ENCODE measurements at places on chromosomes 4 and X.

DNA sequence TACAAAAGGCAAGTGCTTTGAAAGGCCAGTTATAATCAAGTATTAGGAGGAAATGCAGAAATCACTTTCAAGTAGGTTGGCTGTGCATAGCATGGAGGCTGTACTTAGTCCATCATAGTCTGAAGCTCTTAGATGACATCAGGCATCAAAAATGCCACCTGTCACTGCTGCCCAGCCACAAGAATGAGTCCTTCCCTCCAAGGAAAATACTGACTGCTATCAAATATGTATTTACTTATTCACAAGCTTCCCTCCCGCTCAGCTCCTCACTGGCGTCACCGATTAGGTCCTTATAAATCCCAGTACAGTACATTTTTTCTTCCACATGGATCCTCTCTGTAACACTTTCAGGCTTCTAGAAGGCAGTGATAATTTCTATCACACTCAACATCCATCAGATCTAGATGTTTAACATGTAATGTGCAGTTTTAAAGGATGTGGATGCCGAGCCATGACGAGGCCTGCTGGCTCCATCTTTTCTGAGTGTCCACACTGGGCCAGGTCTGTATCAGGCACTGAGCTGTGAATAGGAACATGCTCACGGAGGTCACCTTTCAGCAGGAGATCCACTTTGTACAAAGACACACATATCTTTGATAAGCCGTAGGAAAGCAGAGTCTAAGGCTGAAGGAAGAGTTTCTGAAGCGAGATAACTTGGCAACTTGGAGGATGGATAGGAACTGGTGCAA, 121.9 kb downstream of the PALLD start:
- no peak for DNase-seq

DNA sequence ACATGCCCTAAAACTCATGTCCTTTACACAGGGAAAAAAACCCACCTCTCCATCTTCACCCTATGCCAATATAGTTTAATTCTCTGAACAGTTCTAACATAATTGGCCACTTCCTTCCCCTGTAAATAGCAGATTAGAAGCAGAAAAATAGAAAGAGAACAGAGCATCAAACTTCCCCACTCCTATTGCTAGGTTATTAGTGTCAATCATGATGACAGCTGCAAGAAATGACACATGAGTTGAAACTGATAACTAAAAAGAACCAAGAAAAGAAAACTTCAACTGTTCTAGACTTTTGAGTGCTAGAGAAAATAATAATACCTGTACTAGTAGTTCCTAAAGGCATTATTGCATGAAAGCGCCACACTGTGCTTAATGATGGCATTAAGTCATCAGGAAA, 284.5 kb upstream of the TRPC5 start:
- DNase-seq: no peak

GRCh38 chrX:28108186-28108945, 127.1 kb upstream of the DCAF8L1 start:
- DNase-seq: no peak

DNA sequence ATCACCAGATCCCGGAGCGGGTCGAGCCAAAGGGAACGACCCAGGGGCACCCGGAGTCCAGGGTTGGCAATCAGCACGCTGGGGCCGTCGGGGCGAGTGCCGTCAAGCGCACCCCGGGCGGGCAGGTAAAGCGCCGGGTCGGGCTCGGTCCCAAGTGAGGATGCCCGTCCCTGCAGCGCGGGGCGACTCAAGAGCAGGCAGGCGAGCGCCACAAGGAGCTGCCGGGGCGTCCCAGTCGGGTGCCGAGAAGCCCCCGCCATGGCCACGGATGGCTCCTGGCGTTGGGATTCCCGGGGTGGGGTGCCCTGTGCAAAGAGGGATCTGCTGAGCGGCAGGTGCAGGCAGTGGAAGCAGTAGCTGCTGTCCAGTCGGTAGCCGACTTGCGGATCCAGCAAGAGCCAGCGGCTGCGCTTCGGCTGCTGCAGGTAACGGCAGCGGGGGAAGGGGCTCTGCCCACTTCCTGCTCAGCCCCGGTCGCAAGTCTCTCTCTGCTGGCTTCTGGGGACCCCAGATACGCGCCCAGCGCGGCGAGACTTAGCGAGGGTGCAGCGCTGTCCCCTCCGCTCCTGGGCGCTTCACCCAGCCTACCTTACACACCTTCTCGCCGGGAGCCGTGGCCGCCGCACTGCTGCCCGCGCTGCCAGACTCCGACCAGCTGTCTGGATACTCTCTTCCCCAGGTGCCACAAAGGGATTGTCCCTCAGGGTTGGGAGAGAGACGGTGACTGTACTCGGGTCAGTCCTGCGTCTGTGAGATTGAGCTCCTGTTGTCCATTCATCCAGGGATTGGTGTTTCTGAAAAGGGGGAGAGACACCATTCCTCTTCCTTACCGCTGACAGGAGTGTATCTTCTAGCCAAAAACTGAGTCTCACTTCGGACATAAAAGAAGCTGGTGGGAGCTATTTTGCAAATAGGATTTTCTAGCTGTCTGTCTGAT, at the start of gene FREM3:
FREM3 (minus strand) TSS at position 260 of the 937 bp plus-strand sequence; CDS start at position 260, 0 bp downstream.
- no peak for DNase-seq

GRCh38 chr4:176270669-176271068, 1.6 kb upstream of the ASB5 start:
- DNase-seq: no peak

DNA sequence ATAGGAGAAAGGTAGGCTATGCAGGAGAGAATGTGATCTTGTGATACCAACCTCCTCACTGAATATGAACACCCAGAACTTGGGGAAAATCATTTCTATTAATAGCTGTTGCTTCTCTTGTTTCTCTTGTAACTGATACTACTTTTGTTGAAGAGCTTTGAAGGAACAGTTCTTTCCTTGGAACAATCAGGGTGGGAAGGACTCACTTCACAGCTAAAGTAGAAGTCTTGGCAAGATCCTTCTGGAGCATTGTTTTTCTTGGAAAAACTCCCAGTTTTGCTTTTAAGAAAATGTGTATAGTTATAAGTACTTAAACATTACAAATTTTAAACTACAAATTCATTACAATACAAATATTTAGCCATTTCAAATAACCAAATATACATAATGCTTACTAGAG, 19.1 kb upstream of the XK start:
- no peak for DNase-seq

- DNase-seq: no peak
Observed at GRCh38 chr4:112765317-112765974, 128.5 kb downstream of the LARP7 start.

GRCh38 chr4:3073158-3074077, 920 bp downstream of the HTT-AS start:
- DNase-seq: no peak

GRCh38 chr4:54588404-54588803, 69.4 kb upstream of the KIT start:
- no peak for DNase-seq

- no peak for DNase-seq
Observed at GRCh38 chr4:165627548-165627947, 245.5 kb upstream of the TLL1 start.

- DNase-seq: no peak
Observed at GRCh38 chrX:13043138-13043537, 1.3 kb downstream of the FAM9C start.

GRCh38 chr4:111628437-111628836, 516.8 kb upstream of the FAM241A start:
- no peak for DNase-seq

- DNase-seq: no peak
Observed at GRCh38 chr4:25484243-25484721, 107.2 kb downstream of the ANAPC4 start.

GRCh38 chrX:144946666-144947065, 300.6 kb upstream of the SPANXN1 start:
- DNase-seq: no peak

GRCh38 chr4:139658586-139659382, 6.8 kb upstream of the MGST2 start:
- no peak for DNase-seq

DNA sequence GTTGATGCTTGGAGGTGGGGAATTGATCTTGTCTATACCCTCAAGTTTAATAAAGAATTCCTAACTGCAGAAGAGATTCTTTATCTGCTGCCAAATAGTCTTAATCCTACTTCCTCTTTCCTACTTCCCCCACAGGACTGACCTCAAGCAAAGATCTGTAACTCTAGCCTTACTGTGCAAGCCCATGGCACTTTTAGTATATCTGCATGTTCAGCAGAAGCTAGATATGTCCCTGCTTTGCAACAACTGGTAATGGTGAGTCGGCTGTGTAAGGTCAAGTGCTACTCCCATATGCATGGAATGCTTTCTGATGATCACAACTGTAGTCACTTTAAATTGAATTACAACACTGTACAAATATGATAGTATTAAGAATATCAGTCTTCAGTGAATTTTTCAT, 26.3 kb upstream of the PDS5A start:
- DNase-seq: no peak

GRCh38 chr4:173152104-173152503, 16.5 kb upstream of the GALNT7 start:
- DNase-seq: no peak

DNA sequence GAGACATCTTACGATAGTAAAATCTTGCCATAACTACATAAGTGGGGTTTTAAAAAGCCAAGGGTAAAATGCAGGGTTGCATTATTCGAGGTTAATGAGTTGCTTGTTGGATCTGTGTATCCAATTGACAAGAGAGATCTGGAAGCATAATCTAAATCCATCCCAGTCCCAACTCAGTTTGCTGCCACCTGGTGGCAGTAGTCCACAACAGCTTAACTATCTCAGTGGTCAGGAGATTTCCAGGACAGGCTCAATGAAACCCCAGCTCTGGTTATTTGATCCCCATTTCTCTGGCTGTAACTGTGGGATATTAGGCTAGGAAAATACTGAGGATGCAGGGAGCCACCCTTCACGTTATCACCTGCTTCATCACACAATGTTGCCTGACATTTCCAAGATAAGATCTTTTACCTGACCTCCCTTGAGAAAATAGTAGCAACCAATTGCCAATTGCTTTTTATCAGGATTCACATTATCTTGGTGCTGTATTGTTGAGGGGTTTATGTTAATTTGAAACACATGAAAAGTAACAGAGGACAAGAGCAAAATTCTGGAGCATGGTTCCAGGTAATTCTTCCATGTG, 88.2 kb upstream of the TNIP3 start:
- DNase-seq: no peak

DNA sequence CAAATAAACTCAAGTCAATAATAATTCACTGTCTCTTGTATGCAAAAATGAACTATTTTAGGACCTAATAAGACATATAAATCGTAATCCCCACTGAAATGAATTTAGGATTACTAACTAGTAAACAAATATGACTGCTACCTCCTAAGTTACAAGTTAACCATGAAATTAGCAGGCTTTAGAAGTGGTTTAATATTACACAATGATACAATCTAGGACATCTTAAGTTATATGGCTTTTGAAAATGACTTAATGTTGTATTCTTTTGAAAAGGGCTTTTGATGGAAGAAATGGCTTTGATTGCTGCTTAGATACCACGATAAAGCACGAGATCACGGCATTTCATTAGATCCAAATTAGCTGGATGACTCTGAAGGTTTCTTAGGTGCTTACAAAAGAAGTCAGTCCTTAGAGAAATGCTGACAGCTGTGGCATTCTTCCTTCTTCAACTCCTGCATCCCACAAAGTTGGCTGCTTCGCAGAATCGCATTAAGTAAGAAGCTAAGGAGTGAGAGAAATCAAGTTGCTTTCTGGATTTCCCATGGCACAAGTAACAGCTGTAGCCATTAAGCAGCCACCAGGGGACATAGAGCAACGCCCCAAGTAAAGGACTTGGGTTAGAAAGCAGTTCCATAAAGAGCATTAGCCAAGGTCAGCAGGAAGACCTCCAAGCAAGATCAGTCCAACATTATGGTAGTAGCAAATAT, 6.9 kb downstream of the SLC10A7 start:
- no peak for DNase-seq

DNA sequence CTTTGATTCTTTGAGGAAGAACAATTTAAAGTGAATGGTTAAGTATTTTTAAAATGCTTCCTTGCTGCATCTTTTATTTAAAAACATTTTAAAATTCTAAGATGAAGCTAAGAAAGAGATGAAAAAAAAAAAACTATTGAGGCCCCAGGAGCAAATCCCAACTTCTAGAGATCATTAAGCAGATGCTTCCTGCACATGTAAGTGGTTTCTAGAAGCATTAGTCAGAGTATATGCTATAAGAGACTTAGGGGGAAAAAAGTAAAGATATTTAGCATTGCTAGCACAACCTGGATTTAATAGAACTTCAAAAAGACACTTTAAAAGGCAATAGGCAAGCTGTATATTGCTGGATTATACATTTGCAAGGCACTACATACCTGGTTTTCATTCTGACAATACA, 64.7 kb downstream of the ZNF827 start:
- no peak for DNase-seq

- no peak for DNase-seq
Observed at GRCh38 chr4:168647646-168648375, 151.0 kb downstream of the PALLD start.

DNA sequence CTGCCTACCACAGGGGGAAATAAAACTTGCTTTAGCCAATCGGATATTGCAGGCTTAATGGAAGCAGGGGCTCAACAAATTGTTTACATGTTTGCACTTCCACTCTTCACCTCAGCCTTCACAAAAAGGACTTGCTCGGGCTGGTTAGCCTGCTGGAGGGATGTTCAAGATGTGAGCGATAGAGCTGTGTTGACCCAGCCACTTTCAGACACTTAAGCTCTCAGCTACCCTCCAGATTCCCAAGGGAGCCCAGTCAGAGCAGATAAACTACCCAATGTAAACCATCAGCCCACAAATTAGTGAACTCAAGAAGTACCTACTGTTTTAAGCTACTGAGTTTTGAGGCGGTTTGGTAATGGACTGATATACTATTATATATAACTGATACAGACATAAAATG, 508.4 kb upstream of the FTHL17 start:
- DNase-seq: no peak

DNA sequence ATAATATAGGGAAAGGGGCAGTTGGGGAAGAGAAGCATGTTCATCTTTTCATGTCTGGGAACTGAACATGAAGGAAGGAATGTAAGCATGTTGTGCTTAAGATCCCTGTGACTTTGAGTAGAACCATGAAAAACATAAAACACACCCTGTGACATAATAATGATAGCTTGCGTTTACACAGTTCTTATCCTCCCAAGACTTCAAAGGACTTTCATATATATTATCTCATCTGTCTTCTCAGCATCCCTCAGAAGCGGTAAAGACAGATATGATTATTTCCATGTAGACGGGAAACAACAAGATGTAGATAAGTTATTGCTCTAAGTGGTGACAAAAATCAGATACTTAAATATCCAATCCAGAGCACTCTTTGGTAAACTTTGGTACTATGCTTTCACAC, 3.3 kb upstream of the SH3RF1 start:
- DNase-seq: no peak

DNA sequence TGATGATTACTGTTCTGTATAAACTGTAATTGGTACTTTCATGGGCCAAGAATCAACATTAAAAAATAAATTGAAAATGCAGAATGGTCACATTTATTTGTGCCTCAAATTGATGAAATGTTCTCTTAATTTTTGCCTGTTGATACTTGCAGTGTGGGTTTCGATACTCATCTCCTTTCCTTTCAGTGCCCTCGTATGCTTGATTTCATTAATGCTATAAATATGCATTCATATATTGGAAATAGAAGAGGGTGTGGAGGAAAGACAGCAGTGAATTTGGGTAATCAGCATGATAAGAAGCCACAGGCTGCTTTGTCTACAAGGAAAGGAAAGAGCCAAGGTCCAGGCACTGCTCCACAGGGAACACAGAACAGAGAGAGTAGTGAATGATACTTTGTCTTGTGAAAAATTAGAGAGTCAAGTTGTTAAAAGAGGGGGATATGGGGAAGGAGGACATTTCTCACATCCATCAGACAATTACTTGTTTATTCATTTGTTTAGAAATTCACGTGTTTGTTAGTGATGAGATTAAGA, 1.0 kb upstream of the DDX60 start:
- DNase-seq: no peak

- DNase-seq: no peak
Observed at GRCh38 chr4:71713611-71714203, 70.2 kb downstream of the GC start.

All from stimulated activated CD4-positive, alpha-beta T cell treated with anti-CD3 and anti-CD28 coated beads, Interleukin-1b, Interleukin-23, amount 100 ng/mL, for 1 hour (primary cell).